ENCODE measurements at places on chromosomes 5 and 9.
A peak's percentile ranks its signal among the peaks of the same experiment; 100 is the strongest.

DNA sequence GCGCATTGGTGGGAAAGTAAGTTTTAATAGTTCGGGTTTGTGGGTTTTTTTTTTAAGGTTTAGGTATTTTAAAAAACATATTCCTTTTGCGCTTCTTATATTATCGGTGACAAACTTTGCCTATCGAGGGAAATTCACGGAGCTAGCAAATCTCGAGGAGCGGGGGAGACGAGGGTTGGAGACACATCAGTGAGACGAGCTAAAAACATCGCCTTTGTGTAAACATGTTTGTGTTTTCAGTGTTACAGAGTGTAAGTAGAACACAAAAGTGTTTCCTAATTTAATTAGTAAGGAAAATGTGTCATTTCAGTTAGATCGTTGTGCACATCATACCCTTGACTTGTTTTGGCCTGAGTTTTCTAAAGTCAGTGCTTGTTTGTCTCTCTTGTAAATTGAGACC lies 945 bp downstream of the BTF3 start:
- no peak for DNase-seq

- DNase-seq = peak; percentile 16
Observed at GRCh38 chr5:87243161-87243844, 24.4 kb upstream of the RASA1 start.

GRCh38 chr9:91771027-91771426 lies 179.0 kb downstream of the ROR2 start:
- no peak for DNase-seq

- DNase-seq = no peak
Observed at GRCh38 chr5:72485430-72485974, 21.7 kb downstream of the ZNF366 start.

GRCh38 chr5:169964246-169964645 lies 16.0 kb downstream of the INSYN2B start:
- DNase-seq = no peak

DNA sequence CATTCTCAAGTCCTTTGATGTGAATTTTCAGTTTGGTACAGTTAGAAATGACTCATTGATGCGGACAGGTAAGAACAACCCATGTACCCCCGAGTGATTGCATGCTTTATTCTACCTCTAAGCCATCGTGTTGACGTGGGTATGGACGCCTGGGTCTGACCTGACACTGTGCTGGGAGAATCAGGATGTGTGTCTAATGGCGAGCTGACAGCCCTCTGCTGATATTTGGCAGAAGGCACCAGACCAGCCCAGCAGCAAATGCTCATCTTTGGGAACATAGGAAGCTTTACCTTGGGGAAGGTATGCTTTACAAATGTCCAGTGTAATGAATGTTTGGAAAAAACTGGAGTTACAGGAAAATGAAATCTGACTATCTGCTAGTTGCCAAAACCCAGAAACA lies 20.1 kb downstream of the SLC46A2 start:
- DNase-seq = no peak

DNA sequence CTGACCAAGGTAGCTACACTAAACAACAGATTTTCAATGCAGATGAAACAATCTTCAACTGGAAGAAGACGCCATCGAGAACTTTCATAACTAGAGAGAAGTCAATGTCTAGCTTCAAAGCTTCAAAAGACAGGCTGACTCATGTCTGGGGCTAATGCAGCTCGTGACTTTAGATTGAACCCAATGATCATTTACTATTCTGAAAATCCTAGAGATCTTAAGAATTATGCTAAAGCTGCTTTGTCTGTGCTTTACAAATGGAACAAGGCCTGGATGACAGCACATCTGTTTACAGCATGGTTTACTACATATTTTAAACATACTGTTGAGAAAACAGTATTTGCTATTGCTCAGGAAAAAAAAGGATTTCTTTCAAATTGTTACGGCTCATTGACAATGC lies 54.9 kb downstream of the RICTOR start:
- no peak for DNase-seq

- DNase-seq = no peak
Observed at GRCh38 chr9:76895186-76895585, 10.7 kb downstream of the PRUNE2 start.

DNA sequence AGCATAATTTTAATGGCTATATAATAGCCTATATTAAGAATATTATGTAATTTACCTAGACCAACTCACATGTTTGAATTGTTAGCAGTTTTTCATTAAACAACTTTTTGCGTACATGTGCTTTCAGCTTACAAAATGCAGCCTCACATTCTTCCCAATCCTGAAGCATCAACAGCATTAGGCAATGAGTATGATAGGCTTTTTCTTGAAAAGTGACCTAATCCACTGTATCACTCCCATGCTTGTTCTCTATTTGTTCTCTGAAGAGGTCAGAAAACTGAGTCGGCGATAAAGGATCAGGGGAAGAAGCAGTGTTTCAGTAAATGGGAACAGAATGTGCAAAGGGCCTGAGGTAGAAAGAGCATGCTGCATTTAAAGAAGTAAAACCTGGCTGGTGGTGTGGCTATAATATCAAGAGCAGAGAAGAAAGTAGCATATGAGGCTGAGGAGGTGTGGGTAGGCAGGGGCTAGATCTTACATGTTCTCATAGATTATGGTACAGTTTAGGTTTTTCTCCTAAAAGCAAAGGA lies 212.4 kb downstream of the SAXO1 start:
- DNase-seq = no peak

DNA sequence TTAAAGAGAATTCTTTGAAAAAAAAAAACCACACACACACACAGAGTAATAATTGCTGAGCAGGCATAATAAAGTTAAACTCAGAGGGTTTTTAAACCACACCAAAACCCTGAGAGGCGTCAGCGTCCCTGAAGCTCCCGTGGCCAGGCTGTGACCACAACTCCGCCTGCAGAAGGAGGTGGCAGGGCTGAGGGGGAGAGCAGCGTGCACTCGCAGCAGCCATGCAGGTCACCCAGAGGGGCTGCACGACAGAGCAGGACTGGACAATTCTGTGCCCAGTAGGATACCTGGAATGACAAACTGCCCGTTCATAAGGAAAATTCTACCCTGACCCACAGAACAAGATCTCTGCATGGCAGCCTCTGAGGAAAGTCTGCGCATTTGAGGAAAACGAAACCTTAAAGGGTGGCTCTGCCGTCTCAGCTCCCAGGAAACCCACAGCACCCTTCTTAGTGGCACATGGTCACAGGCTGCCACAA lies 44.0 kb downstream of the ROR2 start:
- DNase-seq = no peak
